Breast epithelium (tissue), 4 donors: ENCODE measurements at places on chromosomes 7 and 10. TPM values are rescaled to one million over a fixed set of nuclear protein-coding genes. Genes with fewer than 3 reads are reported as not detected.

Gene SPDYE2
- not detected for total RNA-seq

Gene C10orf105
- total RNA-seq = 0.29 TPM

Gene ZPBP
- total RNA-seq = not detected

Gene AKR1B1
- total RNA-seq = 57.4 TPM

Gene ACSM6
- total RNA-seq = 0.66 TPM

- H3K36me3 ChIP-seq = no peaks in the 10 kb centered on the region
- no peaks in the 10 kb centered on the region for H3K27me3 ChIP-seq
- no peak for DNase-seq
- H3K4me1 ChIP-seq = no peaks in the 10 kb centered on the region
- H3K27ac ChIP-seq = no peak overlapping the region
These were observed 41.6 kb downstream of the JAKMIP3 start for GRCh38 chr10:132107186-132107948.

DNA sequence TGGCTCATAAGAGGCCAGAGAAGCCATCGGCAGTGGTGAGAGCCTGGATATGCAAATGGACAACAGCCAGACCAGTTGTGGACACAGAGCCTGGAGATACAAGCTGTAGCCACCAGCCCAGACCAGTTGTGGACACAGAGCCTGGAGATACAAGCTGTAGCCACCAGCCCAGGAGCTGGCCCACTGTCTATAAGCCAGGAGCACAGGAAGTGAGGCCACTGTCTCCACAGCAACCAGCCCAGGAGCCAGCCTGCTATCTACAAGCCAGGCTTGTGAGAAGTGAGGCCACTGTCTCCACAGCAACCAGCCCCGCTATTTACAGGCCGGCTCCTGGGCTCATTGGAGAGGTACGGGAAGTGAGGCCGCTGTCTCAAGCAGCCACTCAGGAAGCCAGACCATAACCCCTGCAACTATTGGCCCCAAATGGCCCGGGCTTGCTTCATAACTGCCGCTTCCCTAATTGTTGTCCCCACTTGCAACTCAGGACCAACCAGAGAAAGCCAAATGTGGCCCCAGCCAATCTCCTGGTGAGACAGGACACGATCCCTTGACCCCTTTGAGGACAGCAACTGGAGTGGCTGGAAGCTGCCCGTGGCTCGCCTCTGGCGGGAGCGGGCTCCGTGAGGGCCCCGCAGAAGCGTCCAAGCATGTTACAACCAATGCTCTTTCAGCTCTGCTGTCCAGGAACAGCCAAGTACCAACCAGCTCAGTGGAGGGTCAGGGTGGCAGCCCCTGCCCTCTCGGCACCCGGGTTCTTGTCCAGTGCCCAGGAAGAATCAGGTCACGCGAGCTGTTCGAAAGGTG, 44.1 kb upstream of the CNPY1 start:
- H3K36me3 ChIP-seq = no peaks in the 10 kb centered on the region
- no peaks in the 10 kb centered on the region for H3K4me1 ChIP-seq
- DNase-seq = no peak
- H3K27me3 ChIP-seq = no peaks in the 10 kb centered on the region
- H3K4me3 ChIP-seq = no peak overlapping the region
- no peak overlapping the region for H3K27ac ChIP-seq

DNA sequence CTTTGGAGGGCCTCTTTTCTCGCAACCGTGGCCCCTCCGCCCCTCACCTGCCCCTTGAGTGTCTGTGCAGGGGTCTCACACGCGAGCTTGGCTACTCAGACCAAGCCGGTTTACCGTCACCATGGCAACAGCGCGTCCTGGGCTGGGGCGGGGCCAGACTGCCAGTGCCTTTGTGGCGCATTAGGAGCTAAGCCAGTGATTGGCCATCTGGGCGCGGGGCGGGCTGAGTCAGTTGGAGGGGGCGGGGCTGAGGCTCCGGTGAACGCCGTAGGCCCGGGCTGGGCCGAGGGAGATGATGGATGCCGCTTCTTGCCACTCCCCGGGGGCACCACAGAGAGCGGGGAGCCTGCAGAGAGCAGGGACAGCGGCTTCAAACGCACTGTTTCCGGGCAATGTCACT, 48.7 kb upstream of the FXYD4 start:
- DNase-seq = peak; percentile 81
- H3K27me3 ChIP-seq = no peaks in the 10 kb centered on the region
- peak overlapping the region; percentile 34 for H3K4me3 ChIP-seq
- H3K4me1 ChIP-seq = no peaks in the 10 kb centered on the region

DNA sequence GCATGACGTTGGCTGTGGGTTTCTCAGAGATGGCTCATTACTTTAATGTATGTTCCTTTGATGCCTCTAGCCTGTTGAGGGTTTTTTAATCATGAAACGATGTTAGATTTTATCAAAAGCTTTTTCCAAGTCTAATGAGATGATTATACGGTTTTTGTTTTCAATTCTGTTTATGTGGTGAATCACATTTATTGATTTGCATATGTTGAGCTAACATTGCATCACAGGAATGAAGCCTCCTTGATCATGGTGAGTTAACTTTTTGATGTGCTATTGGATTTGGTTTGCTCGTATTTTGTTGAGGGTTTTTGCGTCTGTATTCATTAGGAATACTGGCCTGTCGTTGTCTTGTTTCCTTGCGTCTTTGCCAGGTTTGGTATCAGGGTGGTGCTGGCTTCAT, 52.3 kb upstream of the PTPN12 start:
- DNase-seq = no peak
- no peak overlapping the region for H3K4me3 ChIP-seq
- H3K4me1 ChIP-seq = no peaks in the 10 kb centered on the region
- no peaks in the 10 kb centered on the region for H3K36me3 ChIP-seq
- no peaks in the 10 kb centered on the region for H3K27me3 ChIP-seq
- no peak overlapping the region for H3K27ac ChIP-seq

GRCh38 chr10:20474064-20474463, 423.0 kb downstream of the NEBL start:
- H3K27ac ChIP-seq = no peak overlapping the region
- no peaks in the 10 kb centered on the region for H3K36me3 ChIP-seq
- no peaks in the 10 kb centered on the region for H3K27me3 ChIP-seq
- DNase-seq = no peak

GRCh38 chr7:32163141-32163806, 93.1 kb upstream of the PDE1C start:
- no peak overlapping the region for H3K4me3 ChIP-seq
- no peaks in the 10 kb centered on the region for H3K4me1 ChIP-seq
- DNase-seq = no peak

DNA sequence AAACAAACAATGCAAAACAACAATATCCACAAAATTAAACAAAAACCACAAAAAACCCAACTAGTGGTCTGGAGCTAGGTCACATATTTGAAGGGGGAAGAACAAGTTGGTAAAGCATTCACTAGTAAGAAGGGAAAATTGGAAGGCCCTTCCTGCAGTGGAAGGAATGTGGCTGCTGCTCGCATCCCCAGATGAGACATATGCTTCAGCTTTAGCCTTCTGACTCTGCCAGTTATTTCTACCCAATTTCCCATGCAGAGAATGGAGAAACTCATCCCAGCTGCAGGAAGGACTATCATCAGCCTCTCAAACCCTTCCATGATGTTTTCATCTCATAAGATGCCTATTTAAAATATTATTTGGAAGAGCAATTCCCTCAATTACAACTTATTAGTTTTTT, 176.6 kb downstream of the BMPER start:
- H3K27me3 ChIP-seq = no peaks in the 10 kb centered on the region
- no peaks in the 10 kb centered on the region for H3K4me1 ChIP-seq
